ENCODE measurements at places on chromosomes 2 and 18.

DNA sequence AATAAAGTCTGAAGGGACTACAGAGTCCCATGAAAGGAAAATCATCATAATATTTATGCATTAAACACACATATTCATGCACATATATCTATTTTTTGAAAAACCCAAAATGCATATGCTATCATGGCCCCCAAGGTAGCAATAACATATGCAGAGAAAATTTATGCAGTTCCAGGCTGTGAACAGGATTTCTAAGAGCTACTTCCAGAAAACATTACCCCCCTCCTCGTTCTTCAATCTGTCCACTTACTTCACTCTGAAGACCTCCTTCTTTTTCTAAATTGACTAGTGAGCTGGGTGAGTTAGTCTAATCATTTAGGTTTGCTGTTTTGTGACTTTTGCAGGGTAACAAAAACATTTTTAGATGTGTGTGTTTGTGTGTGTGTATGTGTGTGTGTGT is 376.4 kb upstream of the ZEB2 start:
- no peak for DNase-seq

DNA sequence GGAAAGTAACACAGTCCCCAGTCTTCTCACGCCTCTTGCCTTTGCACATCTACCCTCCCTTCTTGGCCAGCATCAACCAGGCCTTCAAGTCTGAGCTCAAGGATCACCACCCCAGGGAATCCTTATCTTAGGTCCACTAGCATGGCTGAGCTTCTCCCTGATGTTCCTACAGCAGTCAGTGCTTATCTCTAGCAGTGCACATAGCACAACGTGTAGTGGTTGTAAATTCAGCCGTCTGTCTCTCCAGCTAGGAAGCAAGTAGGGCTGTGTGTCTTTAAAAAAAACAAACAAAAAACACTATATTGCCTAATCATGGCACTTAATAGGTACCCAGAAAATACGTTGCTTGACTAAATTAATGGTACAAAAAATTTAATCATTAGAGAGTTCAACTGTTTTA is 29.2 kb downstream of the KCNG3 start:
- DNase-seq, result no peak

DNA sequence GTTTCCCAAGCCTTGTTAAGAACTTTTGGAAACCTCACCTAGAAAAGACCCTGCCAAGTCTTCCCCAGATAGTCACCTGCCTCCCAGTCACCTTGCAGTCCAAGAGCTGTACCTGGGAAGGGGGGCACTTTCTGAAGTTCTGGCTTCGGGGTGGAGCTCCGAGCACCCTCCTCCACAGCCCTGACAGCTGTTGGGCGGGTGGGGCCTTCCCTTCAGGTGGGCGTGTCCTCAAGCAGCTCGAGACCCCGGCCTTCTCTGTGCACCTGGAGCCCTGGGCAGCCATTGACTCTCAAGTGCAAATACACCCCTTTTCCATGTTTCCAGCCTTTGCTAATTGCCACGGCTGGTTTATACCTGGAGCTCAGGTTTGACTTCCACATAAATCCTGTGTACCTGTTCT is 37.0 kb upstream of the IGFBP5 start:
- DNase-seq, result no peak

- DNase-seq, result no peak
Measured at GRCh38 chr2:128348701-128349100, 30.0 kb upstream of the HS6ST1 start.

Measured in NCI-H1105 (cell line).